ENCODE measurements at places on chromosomes 1 and 21. TPM values are rescaled to one million over a fixed set of nuclear protein-coding genes. Genes with fewer than 3 reads are reported as not detected.

The C4BPA gene
- not detected for total RNA-seq

The MFAP2 gene
- total RNA-seq, result 5.8 TPM

The CALML6 gene
- 0.11 TPM for total RNA-seq

The SPATA1 gene
- not detected for total RNA-seq

The KRTAP11-1 gene
- not detected for total RNA-seq

The IL10 gene
- total RNA-seq, result not detected

The CFH gene
- 133 TPM for total RNA-seq

The ADORA1 gene
- 19.1 TPM for total RNA-seq

The C1orf94 gene
- not detected for total RNA-seq

The SGIP1 gene
- 4.3 TPM for total RNA-seq

The C1orf115 gene
- under 0.01 TPM for total RNA-seq

The DMBX1 gene
- not detected for total RNA-seq

The COL8A2 gene
- 0.26 TPM for total RNA-seq

The OLIG2 gene
- not detected for total RNA-seq

The RNU1-3 gene
- under 0.01 TPM for total RNA-seq

The IVL gene
- not detected for total RNA-seq

The CGN gene
- total RNA-seq, result 0.06 TPM

The CD5L gene
- not detected for total RNA-seq

GRCh38 chr21:35810431-35810970 is 249.8 kb downstream of the SETD4 start:
- no peak for DNase-seq

GRCh38 chr1:46623743-46624644 is 7.4 kb upstream of the MOB3C start:
- DNase-seq, result no peak

GRCh38 chr1:225660544-225660946 is 7.6 kb upstream of the ENAH start:
- DNase-seq, result no peak

GRCh38 chr1:4174291-4175200 is 274.5 kb upstream of the C1orf174 start:
- no peak for DNase-seq

- DNase-seq, result no peak
Measured at GRCh38 chr1:113540335-113540734, 150.0 kb downstream of the MAGI3 start.

DNA sequence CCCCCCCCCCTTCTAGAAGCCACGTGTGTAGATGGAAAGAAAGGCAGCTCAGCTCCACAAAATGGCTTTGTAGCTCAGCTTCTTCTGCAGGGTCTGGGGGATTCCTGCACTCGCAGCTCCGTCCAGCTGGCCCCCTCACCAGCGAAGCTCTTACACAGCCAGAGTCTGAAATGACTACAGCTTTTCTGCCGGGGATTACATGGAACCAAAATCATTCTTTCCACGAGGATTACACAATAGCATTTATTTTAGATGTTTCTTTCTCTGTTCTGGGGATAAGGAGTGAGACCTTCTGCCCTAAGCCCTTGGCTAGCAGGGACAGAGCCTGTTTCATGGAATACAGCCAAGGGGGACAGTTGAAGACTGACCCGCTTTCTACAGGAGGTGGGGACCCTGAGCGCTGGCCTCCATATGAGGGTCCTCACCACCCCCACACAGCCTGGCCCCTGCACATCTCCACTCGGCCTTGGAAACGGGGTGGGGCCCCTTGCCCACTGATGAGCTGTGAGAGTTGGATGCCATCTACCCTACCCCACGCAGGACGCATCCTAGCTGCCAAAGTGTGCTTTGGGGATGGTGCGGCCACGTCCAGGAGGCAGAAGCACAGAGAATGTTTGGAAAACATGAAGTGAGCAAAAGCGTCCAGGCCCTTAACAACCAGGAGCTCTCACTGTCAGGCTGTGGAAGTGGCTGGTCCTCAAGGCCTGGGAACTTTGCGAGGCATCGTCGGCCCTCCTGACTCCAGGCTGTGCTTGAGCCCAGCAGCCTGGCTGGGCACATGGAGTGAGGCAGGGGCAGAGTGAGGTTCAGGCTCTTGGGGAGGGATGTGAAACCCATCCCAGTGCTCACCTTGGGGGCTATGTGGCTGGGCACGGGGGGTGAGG is 14.5 kb downstream of the ACTRT2 start:
- DNase-seq, result no peak

DNA sequence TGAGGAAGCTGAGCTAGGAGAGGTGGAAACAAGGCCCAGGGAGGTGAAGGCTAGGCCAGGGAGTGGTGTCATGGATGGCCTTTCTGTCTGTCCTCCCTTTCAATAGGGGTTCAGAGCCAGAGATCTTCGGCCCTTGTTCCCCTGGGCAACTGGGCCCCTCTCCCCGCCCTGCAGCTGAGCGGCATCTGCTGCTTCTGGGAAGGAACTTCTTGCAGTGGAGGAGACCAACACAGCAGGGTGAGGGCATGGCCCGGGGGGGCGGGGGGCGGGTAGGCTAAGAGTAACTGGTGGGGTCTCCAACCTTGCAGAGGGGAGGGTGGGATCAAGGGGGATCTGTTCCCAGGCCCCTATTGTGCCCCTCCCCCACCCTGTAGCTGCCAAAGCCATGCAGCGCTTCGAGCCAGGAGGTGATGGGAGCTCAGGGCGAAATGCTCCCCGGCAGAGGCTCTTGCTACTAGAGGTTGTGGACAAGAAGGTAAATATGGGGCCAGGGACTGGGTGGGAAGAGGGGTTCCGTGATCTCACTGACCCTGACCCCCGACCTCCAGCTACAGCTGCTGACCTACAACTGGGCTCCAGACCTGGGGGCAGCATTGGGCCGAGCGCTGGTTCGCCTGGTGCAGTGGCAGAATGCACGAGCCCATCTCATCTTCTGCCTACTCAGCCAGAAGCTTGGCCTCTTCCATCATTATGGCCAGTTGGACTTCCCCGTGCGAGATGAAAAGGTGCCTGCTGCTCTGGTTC is 11.7 kb downstream of the HYI start:
- DNase-seq, result no peak

DNA sequence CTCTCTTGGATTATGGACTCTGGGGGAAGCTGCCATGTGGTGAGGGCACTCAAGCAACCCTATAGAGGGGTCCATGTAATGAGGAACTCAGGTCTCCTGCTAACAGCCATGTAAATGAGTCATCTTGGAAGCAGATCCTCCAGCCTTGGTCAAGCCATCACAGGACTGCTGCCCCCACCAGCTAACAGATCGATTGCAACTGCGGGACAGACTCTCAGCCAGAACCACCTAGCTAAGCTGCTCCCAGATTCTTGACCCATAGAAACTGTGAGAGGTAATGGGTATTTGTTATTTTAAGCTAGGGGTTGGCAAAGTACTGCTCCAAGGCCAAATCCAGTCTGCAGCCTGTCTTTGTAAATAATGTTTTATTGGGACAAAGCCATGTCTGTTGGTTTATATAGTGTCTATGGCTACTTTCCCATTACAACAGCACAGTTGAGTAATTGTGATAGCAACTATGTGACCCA is 27.6 kb upstream of the MAP3K7CL start:
- DNase-seq, result no peak

- no peak for DNase-seq
Measured at GRCh38 chr1:241713316-241713715, 61.2 kb downstream of the WDR64 start.

DNA sequence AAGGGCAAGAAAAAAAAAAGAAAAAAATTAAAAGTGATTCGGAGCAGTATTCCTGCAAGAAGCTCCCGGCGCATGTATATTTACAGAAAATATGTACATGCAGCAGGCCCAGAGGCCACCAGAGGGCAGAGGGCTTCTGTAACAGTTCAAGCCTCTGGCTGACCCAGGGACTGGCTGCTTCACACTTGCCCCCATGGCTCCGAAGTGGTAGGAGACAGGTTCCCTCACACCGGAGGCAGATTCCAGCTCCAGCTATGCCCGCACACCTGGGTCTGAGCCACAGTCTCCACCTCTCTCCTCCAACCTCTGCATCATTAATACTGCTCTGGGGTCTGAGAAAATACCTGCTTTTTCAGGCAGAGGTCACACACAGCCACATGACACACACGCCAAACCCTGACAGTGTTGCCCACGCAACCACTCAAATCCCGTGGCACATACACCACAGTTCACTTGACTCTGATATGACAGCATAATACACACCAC is 2.2 kb upstream of the ARHGAP30 start:
- peak; percentile 44 for DNase-seq

DNA sequence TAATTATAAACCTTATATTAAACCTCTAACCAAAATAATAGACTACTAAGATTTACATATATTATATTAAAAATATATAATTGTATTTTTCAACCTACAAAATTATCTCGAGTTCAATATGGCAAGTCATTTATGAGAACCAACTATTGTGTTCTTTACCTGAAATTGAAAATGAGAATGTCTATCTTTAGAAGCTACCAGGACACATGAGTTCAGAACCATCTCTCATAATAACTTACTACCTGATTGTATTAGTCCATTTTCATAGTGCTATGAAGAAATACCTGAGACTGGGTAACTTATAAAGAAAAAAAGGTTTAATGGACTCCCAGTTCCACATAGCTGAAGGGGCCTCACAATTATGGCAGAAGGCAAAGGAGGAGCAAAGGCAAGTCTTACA is 6.8 kb downstream of the HAO2 start:
- no peak for DNase-seq

DNA sequence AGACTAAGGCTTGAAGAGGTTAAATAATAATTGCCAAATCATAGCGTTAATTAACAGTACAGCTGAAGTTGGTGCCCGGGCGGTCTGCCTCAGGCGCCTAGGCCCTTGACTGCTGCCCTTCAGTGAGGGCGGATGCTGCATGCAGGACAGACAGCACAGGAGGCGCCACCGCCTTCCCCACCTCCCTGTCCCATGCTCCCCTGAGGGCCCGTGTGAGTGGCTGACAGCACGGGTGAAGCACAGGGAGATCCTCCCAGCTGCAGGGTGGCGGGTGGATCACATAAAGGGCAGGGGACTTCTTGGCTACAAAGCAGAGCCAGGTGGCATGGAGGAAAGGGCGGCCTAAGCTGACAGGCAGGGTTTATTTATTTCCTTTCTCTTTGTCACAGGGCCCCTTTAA is 49.1 kb downstream of the DDX20 start:
- DNase-seq, result no peak

GRCh38 chr1:40633931-40634376 is 31.5 kb downstream of the RIMS3 start:
- DNase-seq, result no peak

DNA sequence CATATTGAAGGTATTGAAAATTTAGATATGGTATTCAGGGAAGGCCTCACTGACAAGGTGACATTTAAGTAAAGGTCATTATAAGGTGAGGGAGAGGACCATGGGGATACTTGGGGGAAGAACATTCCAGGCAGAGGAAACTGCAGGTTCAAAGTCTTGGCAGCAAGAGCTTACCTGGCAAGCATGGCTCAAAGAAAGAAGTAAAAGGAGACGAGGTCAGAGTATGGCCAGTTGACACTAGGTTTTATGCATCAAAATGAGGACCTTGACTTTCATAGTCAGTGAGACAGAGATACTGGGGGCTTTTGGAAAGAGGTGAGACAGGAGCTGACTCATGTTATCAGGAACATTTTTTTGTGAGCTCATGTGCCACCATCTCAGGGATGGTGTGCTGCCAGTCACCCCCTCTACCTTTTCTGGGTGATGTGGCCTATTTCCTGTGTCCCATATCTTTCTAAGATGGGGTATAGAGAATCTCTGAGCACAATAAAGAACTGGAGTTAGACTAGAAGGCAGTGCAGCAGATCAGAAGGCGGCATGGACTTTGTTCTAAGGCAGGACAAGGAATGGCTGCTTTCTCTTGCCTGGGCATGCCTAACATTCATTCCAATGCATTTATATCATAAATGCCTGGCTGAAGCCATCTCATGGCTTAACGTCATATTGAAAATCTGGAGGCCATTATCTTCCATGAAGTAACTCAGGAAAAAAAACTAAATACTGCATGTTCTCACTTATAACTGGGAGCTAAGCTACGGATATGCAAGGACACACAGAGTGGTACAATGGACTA is 406.7 kb downstream of the NTNG1 start:
- no peak for DNase-seq

DNA sequence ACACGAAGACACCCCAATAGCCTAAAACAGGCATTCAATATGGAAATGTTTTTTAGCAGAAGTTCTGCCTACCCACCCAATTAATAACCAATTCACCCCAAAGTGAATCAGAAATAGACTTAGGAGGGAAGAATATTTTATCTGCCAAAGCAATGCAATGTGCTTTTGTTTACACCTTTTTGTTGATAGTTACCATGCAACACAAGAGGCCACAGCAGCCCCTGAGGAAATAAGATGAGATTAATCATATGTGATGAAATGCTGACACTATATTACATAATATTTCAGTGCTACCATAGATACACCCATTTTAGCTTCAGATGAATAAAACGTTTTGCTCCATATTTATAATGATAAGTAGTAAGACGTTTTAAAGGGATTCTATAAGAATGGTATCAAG is 60.9 kb upstream of the RGS2 start:
- DNase-seq, result peak; percentile 53

DNA sequence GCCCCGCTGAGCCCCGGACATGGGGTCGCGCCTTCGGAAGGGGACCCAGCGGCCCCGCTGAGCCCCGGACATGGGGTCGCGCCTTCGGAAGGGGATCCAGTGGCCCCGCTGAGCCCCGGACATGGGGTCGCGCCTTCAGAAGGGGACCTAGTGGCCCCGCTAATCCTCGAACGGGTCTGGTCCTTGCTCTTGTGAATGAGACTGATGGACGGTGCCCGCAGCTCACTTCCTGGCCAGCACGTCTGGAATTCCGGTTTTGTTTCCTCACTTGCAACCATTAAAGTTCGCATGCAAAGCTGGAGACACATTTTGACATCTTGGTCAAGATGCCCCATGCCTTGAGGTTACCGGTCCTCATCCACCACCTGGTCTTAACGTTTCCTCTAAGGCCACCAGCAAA is 5.6 kb downstream of the WRAP73 start:
- no peak for DNase-seq

DNA sequence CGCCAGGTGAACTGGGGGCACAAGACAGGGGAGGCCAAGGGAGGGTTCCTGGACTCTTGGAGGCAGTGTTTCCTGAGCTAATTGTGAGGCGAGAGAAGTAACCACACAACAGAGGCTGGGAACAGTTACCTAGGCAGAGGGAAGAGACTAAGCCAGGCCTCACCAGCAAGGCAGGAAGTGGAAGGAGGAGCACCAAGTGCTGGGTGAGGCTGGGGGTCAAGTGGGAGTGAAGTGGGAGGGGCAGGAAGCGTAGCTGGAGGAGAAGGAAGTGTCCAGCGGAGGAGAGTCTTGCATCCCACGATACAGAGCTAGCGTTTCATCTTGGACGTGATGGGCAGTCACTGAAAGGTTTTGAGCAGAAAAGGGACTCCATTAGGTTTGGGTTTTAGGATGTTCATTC is 48.3 kb upstream of the CAPZB start:
- DNase-seq, result no peak

- peak; percentile 25 for DNase-seq
Measured at GRCh38 chr1:49163031-49163430, 386.3 kb upstream of the BEND5 start.

DNA sequence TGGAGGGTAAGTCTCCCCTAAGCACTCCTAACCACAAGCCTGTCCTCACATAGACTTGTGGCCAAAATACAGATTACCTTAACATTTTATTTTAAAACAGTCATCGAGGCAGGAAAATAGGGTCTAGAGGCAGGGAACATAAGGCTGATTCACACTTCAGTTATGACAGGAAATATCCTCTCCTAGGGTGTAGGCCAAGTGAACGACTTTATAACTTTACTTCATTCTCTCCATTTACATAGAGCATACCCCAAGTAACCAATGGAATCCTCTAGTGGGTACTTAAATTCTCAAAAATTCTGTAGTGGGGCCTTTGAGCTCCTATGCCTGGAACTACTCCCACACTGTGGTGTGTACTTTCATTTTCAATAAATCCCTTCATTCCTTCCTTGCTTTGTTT is 113.0 kb downstream of the WDR3 start:
- DNase-seq, result no peak

Data from LHCN-M2 (cell line).